NCI-H1930 (cell line): ENCODE measurements at places on chromosomes 7 and 10.

- no peak for DNase-seq
Measured at GRCh38 chr10:52514481-52514880, 200.4 kb downstream of the DKK1 start.

DNA sequence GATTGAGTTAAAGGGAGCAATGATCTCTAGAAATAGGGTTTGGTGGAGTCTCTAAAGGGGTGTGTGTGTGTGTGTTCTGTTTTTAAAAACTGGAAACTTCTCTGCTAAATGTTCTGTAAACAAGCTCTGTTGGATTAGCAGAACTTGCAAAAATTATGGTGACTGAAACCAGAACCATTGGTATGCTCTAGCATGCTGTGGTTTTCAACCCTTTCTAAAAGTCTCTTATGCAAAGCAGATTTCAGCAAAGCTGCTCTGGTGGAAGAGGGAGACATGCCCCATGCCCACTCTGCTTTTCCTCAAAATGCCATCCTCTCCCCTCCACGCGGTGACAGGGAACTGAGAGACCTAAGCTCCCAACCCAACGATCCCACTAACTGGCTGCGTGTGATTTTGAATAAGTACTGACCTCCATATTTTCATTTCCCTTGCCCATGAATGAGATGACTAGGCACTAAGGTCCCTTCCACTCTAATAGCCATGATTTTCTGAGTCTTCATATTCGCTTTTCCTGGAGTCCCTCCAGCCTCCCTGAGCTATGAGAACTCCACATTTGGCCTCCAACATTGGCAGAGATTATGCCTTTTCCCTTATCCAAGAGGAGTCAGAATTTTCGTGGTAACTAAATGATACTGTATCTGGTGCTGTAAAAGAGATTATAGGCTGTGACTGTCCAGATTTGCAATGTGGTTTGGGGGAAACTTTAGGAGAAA, 117.3 kb upstream of the PALS2 start:
- no peak for DNase-seq

DNA sequence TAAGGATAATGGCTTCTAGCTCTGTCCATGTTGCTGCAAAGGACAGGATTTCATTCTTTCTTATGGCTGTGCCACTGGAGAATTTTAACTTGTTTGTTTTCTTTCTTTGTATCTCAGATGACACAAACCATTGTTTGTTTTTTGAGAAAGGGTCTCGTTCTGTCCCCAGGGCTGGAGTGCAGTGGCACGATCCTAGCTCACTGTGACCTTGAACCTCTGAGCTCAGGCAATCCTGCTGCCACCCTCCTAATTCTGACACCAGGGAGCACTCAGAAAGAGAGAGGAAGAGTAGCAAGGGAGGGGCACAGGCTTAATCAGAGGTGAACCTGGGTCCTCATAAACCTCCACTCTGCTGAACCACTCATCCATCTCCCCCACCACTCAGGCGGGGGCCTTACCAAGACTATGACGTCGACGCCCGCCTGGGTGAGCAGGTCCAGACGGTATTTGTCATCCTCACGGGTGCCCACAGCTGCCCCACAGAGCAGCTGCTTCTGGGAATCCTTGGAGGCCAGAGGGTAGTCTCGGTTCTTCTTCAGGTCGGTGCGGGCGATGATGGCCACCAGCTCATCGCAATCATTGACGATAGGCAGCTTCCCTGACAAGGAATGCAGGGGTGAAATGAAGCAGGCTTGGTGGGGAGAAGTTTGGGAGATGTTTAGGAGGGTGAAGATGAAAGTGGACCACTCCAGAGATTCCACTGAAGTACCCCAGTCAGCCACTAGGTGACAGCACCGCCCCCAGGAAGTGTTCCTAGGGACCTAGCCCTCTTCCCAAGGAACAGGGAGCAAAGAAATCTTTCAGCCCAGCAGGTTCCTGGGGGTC, 11.6 kb downstream of the IMPDH1 start:
- DNase-seq: peak; percentile 33

GRCh38 chr7:26880852-26881251, 16.5 kb upstream of the SKAP2 start:
- DNase-seq: no peak

- peak; percentile 68 for DNase-seq
Measured at GRCh38 chr10:34567659-34568253, 247.3 kb downstream of the PARD3 start.

DNA sequence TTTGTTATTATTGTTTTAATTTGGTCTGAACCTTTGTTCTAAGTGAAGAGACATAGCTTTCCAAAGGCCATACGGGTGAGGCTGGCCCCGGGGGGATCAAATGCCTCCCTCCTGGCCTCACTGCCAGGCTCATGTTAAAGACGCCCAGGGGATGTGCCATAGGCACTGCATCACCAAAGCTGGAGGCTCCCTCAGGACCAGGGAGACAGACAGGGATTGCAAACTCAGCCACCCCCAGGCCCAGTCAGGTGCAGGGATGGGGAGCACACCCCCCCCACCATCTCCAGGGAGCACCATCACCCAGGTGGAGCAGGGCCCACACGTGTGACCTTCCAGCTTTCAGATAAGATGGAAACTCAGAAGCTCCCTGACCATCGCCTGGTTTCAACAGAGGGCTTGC, 96.0 kb upstream of the DNAAF5 start:
- no peak for DNase-seq

- DNase-seq: no peak
Measured at GRCh38 chr7:12493863-12494686, 76.4 kb upstream of the SCIN start.

- DNase-seq: no peak
Measured at GRCh38 chr10:79105150-79105739, 36.5 kb downstream of the ZMIZ1 start.

DNA sequence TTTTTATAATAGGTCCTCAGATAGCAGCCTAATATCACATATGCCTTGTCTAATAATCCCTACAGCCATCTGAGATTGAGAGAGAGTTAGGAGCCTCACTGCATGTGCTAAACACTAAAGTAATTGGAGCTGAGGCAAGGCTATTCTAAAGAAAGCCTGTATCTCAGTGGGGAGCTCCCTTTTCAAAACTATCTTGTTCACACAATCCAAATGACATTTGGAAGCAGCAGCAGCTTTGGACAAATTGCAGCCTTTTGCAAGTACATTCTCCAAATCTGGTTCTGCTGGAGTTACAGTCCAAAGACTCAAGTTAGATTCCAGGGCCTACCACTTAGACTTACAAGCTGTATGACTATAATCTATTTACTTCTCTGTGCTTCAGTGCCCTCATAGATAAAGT, 104.5 kb downstream of the MACC1 start:
- DNase-seq: no peak

GRCh38 chr7:105222953-105223352, 165.8 kb downstream of the SRPK2 start:
- DNase-seq: no peak

- DNase-seq: peak; percentile 29
Measured at GRCh38 chr7:103048833-103049232, 25.8 kb downstream of the FBXL13 start.

DNA sequence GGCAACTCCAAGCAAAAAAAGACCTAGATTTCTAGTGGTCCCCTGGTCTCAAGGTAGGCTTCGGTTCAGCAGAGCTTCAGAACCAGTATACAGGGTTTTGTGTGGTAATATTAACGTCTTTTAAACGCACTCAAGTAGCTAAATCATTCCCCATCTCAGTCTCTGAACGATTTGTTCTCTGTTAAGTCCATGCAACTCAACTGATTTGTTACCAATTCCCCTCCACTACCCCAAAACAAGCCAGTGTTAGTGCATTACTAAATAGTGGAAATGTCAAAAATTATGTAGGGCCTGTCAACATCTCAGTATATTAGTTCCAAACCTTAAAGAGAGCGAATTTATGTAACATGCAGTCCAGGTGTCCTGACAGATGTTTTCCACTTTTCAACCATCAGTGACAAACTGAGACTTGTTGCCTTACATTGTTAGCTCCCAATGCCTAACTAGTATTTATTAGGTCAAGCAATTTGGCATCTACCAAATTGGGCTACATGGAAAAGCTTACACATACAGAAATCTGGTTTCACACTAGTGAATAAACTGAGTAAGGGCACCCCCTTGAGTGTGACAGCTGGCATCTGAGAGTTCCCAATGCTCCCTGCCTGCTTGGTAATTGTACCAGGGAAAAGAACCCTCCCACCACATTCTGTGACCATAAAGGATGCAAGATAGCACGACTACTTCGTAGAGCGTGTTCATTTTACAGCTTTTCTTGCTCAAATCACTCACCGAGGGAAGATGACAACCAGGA, 12.2 kb downstream of the HNRNPA2B1 start:
- DNase-seq: no peak
